ENCODE measurements at places on chromosomes 5 and 9.

GRCh38 chr5:73514418-73514817, 16.2 kb downstream of the BTF3 start:
- DNase-seq, result no peak

- DNase-seq, result no peak
These were observed 553.8 kb downstream of the PTPRD start for GRCh38 chr9:10059044-10059443.

GRCh38 chr9:116924462-116925110, 237.5 kb downstream of the TRIM32 start:
- no peak for DNase-seq

- no peak for DNase-seq
These were observed 51.7 kb upstream of the NR5A1 start for GRCh38 chr9:124558777-124559470.

GRCh38 chr5:137695651-137696428, 40.0 kb downstream of the KLHL3 start:
- DNase-seq, result no peak

GRCh38 chr5:33088176-33088575, 352.6 kb upstream of the TARS1 start:
- no peak for DNase-seq

GRCh38 chr9:69027355-69028097, 8.0 kb upstream of the FXN start:
- no peak for DNase-seq

DNA sequence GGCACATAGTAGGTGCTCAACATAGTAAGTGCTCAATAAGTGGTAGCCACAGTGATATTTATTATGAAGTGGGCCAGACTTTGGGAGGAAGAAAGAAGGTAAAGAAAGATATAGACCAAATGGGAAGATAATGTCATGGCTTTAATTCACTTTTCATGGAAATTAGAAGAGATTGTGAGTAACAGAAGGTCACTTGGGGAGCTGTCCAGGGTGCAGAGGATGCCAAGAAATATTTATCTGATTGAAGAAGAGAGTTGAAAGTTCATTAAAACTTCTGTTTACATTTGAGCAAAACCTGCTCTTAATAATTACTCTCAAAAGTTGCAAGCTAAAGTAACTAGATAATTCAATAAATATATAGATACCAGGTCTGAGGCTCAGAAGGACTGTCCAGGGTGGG, 28.3 kb upstream of the IL33 start:
- DNase-seq, result no peak

GRCh38 chr9:70601000-70601951, 186.8 kb upstream of the KLF9 start:
- DNase-seq, result no peak

DNA sequence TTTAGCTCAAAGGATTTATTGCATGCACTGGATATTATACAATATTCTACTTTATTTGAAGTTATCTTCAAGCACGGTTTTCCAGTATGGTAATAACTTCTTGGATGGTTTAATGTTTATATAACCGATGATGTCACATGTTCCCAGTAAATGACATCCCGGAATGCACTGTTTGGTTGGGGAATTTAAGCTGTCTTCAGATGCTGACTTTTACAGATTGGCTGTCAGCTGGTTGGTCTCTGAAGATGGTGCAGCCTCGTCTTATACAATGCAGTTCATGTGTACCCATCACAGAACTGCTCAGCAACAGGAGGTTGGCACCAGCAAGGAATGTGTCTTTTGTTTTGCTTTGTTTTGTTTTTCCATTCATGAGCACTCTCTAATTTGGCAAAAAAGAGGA, 143.8 kb downstream of the PRKACG start:
- no peak for DNase-seq

DNA sequence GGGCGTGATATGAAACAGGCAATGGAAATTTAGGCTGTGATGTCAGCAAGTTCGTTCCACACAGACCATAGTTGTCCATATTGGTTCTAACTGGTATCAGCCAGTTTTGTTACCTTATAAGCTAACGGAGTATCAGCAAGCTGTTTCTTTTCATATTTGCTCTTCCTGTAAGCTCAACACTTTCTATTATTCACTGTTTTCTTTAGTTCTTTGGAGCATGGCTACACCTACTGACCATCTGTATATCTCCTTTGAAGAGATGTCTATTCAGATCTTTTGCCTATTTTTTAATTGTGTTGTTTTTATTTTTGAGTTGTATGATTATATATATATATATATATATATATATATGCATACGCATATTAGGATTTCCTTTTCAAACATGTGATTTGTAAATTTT, 1057.2 kb upstream of the CDH10 start:
- DNase-seq, result no peak

DNA sequence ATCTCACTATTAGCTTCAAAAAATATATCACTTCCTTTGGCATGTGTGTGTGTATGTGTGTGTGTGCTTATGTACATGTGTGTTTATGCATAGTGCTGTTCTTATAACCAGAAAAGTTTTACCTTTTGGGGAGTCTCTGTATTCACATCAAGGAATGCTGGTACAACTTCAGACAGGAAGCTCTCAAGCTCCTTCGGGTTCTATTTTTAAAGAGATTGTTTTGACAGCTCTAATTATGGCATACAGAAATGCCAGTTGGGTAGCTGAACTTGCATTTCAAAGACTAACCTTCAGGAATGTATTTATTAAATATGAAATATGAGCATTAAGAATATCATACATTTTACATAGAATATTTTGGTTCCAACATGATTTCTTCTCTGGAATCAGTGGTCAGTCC, 163.1 kb downstream of the DTWD2 start:
- no peak for DNase-seq

DNA sequence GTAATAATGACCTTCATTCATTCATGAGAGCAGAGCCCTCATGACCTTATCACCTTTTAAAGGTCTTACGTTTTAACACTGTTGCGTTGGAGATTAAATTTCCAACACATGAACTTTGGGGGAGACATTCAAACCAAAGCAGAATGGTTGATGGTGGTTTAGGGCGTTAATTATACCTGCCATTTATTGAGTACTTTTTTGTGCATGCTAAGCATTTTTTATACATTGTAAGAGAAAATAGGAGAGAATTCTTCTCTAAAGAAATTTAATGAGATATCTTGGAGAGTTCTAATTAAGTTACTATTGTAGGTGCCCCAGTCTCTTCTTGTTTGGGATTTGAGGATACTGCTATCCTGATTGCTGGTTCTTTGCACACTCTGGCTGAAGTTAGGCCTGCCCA, 12.4 kb downstream of the AP3S1 start:
- no peak for DNase-seq

Measured in NCI-H1436 treated with DMSO at 0.1 percent for 48 hours (cell line).